ENCODE measurements at places on chromosomes 3 and 15. TPM values are rescaled to one million over a fixed set of nuclear protein-coding genes. Genes with fewer than 3 reads are reported as not detected.

INSYN1 gene
- total RNA-seq: 0.18 TPM

GOLGA8G gene
- total RNA-seq: not detected

PTH1R gene
- 0.18 TPM for total RNA-seq

DNA sequence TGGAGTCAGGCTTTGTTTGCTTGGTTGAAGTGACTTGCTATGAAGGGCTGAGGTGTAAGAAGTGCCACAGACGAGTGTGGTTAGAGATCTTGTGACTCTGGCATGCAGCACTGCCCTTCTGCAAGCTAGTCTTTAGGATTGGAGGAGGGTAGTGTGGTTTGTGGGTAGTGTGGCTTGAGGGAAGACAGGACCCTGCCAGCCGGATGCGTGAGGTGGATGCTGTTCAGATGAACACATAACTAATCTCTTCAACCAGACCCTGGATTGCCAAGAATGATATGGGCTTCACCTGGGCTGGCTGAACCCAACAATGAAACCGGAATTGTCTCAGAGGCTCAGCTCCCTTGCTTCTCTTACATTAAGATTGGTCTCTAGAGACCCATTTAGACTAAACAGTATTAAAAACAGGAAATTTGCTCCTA is 32.7 kb downstream of the STARD9 start:
- no peak for DNase-seq

SPTBN5 gene
- total RNA-seq: under 0.01 TPM

GRCh38 chr3:62574266-62574898 is 201.0 kb upstream of the FEZF2 start:
- no peak for DNase-seq

DNA sequence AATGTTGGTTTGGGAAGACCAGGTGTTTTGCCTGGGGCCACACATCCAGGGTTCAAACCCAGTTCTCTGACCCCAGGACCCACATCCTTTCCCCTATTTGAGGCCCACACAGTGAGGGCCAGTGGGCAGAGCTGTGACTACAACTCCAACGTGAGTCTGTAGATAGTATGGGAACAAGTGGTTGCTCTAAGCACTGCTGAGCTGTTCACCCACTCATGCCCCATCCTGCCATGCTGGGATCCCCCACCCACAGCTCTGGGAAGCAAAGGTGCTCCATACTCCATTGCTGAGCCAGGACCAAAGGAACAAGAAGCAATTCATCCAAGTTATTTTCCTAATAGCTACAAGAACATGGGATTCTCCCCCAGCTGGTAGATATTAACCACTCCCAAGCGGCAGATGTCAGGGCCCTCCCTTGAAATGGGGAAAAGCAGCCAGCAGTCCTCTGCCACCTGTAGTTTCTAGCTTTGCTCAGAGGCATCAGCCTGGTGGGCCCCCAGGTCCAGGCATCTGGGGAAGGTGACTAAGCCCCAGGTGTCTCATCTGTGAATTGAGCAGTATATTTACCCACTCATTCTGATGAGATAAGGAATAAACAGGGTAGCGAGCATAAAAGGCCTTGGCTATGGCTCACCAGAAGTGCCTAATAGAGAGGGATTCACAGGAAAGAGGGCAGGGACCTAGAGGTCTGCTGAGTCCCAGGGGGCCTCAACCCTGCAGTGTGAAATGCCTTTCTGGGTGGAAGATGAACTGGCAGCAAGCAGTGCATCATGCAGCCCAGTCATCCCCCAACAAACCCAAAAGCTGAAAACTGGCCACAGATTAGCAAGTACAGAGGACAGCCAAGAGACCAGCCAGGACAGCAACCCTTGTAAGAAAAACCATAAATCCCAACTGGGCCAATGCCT is 33.4 kb downstream of the POC1A start:
- DNase-seq: no peak

TICRR gene
- total RNA-seq: 3.0 TPM

DNA sequence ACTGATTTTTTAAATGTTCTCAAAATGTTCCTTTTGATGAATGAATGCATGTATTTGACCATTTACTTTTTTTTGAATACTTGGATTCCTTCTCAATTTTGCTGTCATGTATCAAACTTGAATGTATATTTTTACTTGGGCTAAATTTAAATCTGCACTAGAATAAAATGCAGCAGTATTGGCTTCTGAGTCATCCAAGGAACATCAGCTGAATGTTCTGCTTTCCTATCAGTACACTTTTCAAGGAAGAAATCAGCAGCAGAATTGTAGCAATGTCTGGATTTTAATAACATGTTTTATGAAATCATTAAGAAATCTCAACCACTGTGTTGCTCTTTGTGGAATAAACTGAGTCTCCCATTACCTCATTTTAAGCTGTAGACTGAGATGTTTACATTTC is 57.0 kb upstream of the COL6A6 start:
- no peak for DNase-seq

TASOR gene
- 28.5 TPM for total RNA-seq

GRCh38 chr15:60358935-60359682 is 38.7 kb downstream of the ANXA2 start:
- peak; percentile 93 for DNase-seq

DNA sequence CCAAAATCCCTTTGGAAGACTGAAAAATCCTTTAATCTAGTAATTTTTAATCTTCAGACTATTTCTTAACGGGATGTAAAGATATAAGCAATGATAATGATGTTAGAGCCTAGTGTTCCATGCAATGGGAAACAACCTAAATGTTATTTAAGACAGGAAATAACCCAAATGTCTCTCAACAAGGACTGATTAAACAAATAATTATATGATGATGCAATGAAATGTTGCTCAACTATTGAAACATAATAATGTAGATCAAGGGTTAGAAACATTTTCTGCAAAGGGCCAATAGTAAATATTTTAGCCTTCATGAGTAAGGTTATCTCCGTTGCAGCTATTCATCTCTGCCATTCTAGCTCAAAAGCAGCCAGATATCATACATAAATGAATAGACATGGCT is 275.4 kb downstream of the NEK10 start:
- DNase-seq: no peak

- peak; percentile 40 for DNase-seq
Measured at GRCh38 chr3:125011941-125012340, 43.9 kb downstream of the HEG1 start.
